ENCODE measurements at places on chromosomes 16 and 17. TPM values are rescaled to one million over a fixed set of nuclear protein-coding genes. Genes with fewer than 3 reads are reported as not detected.

MT4 gene
- not detected for polyA plus RNA-seq

- H3K27ac ChIP-seq = peak overlapping the region; percentile 97
- no peak overlapping the region for H3K4me3 ChIP-seq
- peak; percentile 31 for DNase-seq
- no peaks in the 10 kb centered on the region for H3K36me3 ChIP-seq
- H3K27me3 ChIP-seq = no peaks in the 10 kb centered on the region
Measured at GRCh38 chr17:82217120-82217529, 4.5 kb upstream of the CCDC57 start.

DNA sequence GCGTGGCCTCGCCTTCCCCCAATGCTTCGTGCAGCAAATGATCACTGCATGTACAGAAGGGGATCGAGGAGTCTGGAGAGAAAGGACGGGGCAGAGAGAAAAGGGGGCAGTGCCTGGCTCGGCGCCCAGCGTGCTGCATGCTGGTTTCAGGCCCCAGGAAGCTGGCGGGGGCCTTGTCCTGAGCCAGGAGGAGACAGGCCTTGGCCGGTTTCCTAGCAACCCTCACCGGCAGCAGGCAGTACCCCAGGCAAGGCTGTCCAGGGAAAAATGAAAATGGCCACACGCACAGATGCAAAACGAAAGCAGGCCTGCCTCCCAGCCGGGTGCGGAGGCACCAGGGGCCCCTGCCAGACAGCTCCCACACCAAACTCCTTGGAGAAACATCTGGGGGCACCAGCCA, 126.3 kb downstream of the ZFHX3 start:
- peak overlapping the region; percentile 45 for H3K4me3 ChIP-seq
- H3K36me3 ChIP-seq = no peaks in the 10 kb centered on the region
- DNase-seq = peak; percentile 72
- peak overlapping the region; percentile 55 for H3K27ac ChIP-seq
- H3K4me1 ChIP-seq = peaks cover 5% of the 10 kb centered on the region

- H3K4me1 ChIP-seq = peaks cover 7% of the 10 kb centered on the region
- H3K27me3 ChIP-seq = peaks cover 4% of the 10 kb centered on the region
- peak overlapping the region; percentile 54 for H3K4me3 ChIP-seq
- no peaks in the 10 kb centered on the region for H3K36me3 ChIP-seq
Measured at GRCh38 chr17:43906951-43907424, 348 bp downstream of the MPP2 start.

DNA sequence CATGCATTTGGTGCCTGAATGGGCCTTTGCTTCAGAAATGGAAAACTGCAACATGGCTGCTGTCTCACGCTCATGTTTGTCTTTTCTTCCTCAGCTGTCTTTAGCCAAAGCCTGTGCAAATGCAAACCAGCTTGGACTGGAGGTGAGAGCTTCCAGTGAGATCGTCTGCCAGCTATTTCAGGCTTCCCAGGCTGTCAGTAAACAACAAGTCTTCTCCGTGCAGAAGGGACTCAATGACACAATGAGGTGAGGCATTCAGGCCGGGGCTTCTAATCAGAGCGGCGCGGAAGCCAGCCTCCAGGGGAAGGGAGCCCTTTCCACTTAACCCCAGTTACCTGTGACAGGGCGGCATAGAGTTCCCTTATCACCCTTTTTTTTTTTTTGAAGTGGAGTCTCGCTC, 14.3 kb downstream of the CCNF start:
- no peaks in the 10 kb centered on the region for H3K27me3 ChIP-seq
- peaks cover 28% of the 10 kb centered on the region for H3K36me3 ChIP-seq
- no peaks in the 10 kb centered on the region for H3K4me1 ChIP-seq

DNA sequence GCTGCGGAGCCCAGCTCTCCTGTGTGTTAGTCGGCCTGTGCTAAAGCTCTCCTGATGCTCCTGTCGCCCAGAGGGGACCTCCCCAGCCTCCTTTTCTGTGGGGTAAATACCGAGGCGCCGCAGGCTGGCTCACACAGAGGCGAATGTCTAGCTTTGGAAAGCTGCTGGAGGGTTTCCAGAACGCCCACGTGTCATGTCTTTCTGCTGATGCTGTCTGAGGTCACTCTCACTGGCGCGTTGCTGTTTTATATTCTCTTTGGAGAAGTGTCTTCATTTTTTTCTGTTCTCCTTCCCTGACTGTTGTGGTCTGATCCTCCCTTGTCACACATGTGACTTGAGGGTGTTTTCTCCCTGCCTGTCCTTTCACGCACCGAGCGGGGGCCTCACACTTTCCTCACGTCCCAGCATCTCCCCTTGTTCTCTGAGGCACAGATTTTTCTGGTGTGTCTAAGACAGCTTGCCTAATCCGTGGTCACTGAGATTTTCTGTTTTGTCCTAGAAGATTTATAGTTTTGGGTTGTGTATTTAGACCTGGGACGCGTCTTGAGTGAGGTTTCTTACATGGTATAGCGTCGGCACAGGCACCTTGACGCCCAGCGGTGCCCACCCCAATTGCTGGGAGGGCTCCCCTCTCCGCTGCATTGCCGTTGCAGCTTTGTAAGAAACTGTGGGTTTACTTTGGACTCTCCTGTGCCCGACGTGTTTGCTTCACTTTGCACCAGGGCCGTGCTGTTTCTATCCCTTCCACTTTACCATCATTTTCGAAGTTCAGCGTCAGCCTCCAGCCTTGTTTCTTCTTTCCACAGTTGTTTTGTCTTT, 92.1 kb upstream of the ZNF750 start:
- H3K4me3 ChIP-seq = no peak overlapping the region
- H3K27me3 ChIP-seq = no peaks in the 10 kb centered on the region
- H3K4me1 ChIP-seq = peaks cover 16% of the 10 kb centered on the region
- DNase-seq = peak; percentile 87
- H3K27ac ChIP-seq = peak overlapping the region; percentile 83

PRM2 gene
- not detected for polyA plus RNA-seq

GRCh38 chr17:43615330-43616028, 46.2 kb downstream of the MEOX1 start:
- no peak overlapping the region for H3K27ac ChIP-seq
- H3K4me1 ChIP-seq = peaks cover 2% of the 10 kb centered on the region
- no peaks in the 10 kb centered on the region for H3K27me3 ChIP-seq
- DNase-seq = no peak
- no peak overlapping the region for H3K4me3 ChIP-seq

DNA sequence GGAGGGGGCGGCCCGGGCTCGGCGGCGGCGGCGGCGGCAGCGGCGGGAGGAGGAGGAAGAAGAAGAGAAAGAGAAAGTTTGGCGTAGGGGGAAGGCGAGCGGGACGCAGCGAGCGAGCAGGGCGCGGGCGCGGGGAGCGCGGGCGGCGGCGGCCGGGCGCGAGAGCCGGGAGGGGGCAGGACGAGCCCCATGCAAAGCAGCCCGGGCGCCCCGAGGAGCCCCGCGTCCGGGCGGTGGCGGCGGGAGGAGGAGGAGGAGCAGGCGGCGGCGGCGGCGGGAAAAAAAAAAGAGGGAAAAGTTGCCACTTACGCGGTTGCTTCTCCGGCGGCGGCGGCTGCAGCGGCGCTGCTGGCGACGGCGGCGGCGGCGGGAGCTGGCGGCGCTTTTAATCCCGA, 10.3 kb upstream of the ZFHX3 start:
- peaks cover 16% of the 10 kb centered on the region for H3K4me1 ChIP-seq
- H3K27ac ChIP-seq = peak overlapping the region; percentile 61
- no peaks in the 10 kb centered on the region for H3K27me3 ChIP-seq
- peak; percentile 36 for DNase-seq
- peak overlapping the region; percentile 74 for H3K4me3 ChIP-seq

- H3K4me3 ChIP-seq = no peak overlapping the region
- no peak overlapping the region for H3K27ac ChIP-seq
- DNase-seq = no peak
- H3K27me3 ChIP-seq = no peaks in the 10 kb centered on the region
Measured at GRCh38 chr16:89378947-89379771, 111.2 kb downstream of the ANKRD11 start.

DNA sequence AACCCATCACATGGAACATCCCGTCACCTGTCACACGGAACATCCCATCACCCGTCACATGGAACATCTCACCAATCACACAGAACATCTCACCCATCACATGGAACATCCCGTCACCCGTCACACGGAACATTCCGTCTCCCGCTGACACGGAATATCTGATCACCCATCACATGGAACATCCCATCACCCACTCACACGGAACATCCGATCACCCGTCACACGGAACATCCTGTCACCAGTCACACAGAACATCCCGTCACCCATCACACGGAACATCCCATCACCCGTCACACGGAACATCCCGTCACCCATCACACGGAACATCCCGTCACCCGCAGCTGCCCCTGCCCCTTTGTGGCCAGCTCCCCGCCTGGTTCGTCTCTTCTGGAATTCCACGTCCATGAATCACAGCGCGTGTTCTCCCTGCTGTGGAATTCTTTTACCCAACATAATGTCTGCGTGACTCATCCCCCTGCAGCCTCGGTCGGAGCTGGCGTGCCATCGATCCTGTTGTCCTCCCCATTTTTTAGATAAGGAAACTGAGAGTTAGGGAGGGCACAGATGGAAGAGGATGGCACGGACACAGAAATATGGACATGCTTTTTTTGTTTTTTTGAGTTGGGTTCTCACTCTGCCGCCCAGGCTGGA, 5.6 kb downstream of the CPNE7 start:
- DNase-seq = peak; percentile 99
- H3K27me3 ChIP-seq = no peaks in the 10 kb centered on the region
- H3K4me3 ChIP-seq = no peak overlapping the region
- peaks cover 17% of the 10 kb centered on the region for H3K4me1 ChIP-seq
- H3K36me3 ChIP-seq = peaks cover 8% of the 10 kb centered on the region

- no peak overlapping the region for H3K4me3 ChIP-seq
- H3K27me3 ChIP-seq = no peaks in the 10 kb centered on the region
- peaks cover 10% of the 10 kb centered on the region for H3K36me3 ChIP-seq
- H3K4me1 ChIP-seq = peaks cover 17% of the 10 kb centered on the region
Measured at GRCh38 chr17:78970834-78971755, 8.6 kb downstream of the LGALS3BP start.

- H3K4me3 ChIP-seq = no peak overlapping the region
- DNase-seq = no peak
Measured at GRCh38 chr17:42507671-42508070, 28.4 kb upstream of the NAGLU start.

AFMID gene
- 28.1 TPM for polyA plus RNA-seq

DNA sequence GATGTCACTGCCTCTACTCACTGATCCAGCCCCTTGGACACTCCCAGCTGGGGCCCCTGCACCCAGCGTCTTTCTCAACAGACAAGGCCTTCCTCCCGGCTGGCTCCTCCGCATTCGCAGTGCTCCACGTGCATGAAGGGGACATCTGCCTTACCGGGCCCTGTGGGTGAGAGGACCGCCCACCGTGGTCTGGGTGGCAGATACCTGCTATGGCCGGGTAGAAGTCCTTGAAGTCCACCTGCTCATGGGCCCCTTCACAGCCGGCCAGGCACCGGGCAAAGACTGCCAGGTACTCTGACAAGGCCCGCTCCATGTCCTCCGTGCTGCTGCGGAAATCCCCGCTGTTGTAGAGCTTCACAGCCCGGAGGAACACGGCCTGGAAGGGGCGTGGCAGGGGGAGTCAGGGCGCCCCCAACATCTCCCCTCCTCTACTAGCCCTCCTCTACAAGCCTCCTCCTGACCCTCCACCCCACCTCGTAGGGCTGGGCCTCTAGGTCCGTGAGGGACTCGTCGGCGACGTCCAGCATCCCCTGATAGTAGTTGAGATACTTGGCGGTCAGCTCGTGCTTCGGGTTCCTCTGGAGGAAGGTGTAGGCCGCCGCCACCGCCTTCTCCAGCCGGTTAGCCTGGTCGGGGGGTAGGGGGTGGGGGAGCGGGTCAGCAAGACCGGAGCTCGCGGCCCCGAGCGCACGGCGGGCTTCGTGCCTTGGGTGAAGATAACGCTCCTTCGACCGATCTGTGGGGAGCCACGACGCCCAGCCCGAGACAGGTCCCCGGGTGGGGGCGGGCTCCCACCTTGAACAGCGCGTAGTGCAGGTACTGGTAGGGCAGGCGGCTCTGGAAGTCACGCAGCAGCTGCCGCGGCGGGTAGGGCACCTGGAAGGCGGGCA, 845 bp downstream of the P3H4 start:
- DNase-seq = no peak
- no peaks in the 10 kb centered on the region for H3K27me3 ChIP-seq
- peaks cover 14% of the 10 kb centered on the region for H3K4me1 ChIP-seq
- peaks cover 8% of the 10 kb centered on the region for H3K36me3 ChIP-seq

- H3K4me1 ChIP-seq = peaks cover 12% of the 10 kb centered on the region
- no peaks in the 10 kb centered on the region for H3K27me3 ChIP-seq
- no peaks in the 10 kb centered on the region for H3K36me3 ChIP-seq
- DNase-seq = peak; percentile 70
- H3K27ac ChIP-seq = no peak overlapping the region
Measured at GRCh38 chr17:13537167-13537731, 64.5 kb downstream of the HS3ST3A1 start.

GRAP gene
- not detected for polyA plus RNA-seq

GLP2R gene
- not detected for polyA plus RNA-seq

- H3K4me1 ChIP-seq = no peaks in the 10 kb centered on the region
- H3K36me3 ChIP-seq = no peaks in the 10 kb centered on the region
- DNase-seq = no peak
- no peak overlapping the region for H3K4me3 ChIP-seq
- no peaks in the 10 kb centered on the region for H3K27me3 ChIP-seq
Measured at GRCh38 chr16:80525420-80525819, 15.4 kb upstream of the DYNLRB2 start.

DNA sequence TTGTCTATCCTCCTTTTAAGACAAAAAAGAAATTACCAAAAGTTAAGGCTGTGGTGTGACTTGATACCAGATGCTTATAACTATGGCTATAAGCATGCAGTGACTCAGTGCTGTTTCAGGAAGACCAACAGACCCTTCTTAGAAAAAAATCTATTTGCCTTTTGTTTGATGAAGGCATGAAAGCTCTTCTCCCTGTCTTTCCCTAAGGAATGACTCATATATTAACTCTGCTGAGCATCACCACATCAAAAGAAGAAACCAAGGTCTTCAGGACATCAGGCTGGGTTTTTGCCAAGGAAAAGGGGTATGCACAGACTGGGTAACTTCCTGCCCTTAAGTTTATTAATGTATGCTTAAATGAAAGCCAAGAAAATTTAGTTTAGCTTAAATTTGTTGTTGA, 47.1 kb downstream of the VMP1 start:
- no peaks in the 10 kb centered on the region for H3K27me3 ChIP-seq
- H3K4me3 ChIP-seq = no peak overlapping the region
- H3K27ac ChIP-seq = peak overlapping the region; percentile 64
- DNase-seq = peak; percentile 96
- H3K36me3 ChIP-seq = no peaks in the 10 kb centered on the region

DNA sequence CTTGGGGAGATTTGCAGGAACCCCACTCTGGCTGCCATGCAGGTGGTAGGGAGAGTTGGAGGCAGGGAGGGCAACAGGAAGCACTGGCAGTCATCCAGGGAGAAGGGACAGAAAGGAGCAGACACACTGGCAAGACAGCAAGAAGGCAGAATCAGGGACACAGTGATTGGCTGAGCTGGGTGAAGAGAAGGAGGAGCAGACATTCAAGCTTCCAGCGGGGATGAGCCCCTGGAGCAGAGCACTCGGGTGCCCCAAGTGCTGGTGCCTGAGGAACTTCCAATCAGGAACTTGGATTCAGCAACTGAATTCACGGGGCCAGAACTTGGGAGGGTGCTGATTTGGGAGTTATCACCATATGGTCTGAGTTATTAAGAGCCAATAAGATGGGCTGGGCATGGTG, 6.3 kb upstream of the ITGA3 start:
- no peak for DNase-seq
- H3K36me3 ChIP-seq = no peaks in the 10 kb centered on the region
- H3K4me3 ChIP-seq = no peak overlapping the region
- H3K4me1 ChIP-seq = peaks cover 39% of the 10 kb centered on the region

All from fibroblast of lung (primary cell).